ENCODE measurements at places on chromosomes 7 and 10.
A peak's percentile ranks its signal among the peaks of the same experiment; 100 is the strongest.

GRCh38 chr7:55502858-55503440 lies 69.4 kb downstream of the VOPP1 start:
- DNase-seq: no peak

DNA sequence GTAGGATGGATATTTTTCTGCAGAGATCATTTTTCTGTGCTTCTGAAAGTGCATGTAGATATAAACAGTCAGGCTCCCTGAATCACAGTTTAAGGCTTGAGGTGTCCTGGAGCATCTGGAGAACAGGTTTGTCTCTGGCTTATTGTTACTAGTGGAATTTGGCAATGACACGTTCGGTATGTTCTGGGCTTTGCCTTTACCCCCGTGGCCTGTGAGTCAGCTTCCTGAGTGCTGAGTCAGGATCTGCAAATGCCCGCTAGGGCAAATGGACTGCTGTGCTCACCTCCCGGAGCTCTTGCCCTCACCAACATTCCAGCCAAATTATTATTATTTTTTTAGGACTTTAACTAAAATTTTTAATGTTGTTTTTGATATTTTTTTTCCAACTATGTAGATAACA lies 192.5 kb upstream of the PRSS1 start:
- DNase-seq: peak; percentile 91

- DNase-seq: no peak
Observed at GRCh38 chr10:75029420-75029819, 82.0 kb upstream of the SAMD8 start.

- peak; percentile 69 for DNase-seq
Observed at GRCh38 chr10:80453056-80453841, 861 bp upstream of the TSPAN14 start.

- no peak for DNase-seq
Observed at GRCh38 chr7:12315049-12315448, 88.6 kb downstream of the VWDE start.

- no peak for DNase-seq
Observed at GRCh38 chr10:81708929-81709328, 166.1 kb upstream of the NRG3 start.

DNA sequence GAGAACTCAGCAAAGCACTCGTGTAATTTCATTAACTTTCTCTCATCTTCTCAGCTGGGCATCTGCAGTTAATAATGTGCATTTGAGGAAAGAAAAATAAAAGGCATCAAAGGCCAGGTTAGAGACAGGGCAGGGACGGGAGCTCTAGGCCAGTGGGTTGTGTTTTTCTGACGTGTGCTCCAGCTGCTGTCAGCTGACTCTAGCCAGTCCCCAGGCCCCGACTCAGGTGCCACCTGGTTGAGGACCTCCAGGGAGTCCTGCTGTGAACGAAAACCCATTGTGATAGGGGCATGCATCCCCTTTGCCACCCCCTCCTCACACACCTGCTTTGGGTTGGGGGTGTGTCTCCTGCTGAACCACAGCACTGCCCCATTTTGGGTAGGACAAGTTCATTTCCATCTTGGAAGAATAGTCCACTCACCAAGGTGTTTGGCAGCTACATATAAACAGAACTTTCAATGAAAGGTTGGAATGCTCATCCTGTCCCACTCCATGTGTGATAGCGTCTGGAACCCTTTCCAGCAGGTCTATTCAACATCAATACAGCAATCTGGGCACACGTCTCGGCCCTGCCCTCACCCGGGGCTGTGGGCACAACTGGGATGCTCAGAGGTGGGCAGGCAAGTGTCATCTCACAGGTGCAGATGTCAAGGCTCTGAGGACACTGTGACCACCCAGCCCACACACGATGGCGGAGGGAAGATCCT lies 146.1 kb upstream of the FAM20C start:
- DNase-seq: no peak

GRCh38 chr10:91887272-91888076 lies 21.8 kb downstream of the FGFBP3 start:
- no peak for DNase-seq

DNA sequence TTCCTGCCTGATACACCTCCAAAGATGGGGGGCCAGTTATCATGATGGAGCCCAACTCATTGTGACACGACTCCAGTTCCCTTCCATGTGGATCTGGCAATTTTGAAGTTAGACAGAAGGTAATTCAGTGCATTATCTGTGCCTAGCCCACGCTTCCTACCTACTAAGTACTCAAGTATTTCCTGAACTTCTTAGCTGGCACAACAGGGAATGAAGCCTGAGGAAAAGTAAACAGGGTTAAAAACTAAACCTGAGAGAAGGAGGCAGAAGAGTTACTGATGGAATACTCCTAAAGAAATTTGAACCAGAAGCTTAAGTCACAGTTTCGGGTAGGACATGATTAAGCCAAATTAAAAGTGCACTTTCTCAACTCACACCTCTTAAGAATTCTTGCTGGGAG lies 1.1 kb upstream of the SEC31B start:
- DNase-seq: no peak

- DNase-seq: no peak
Observed at GRCh38 chr7:26535483-26536007, 243.9 kb downstream of the SNX10 start.

DNA sequence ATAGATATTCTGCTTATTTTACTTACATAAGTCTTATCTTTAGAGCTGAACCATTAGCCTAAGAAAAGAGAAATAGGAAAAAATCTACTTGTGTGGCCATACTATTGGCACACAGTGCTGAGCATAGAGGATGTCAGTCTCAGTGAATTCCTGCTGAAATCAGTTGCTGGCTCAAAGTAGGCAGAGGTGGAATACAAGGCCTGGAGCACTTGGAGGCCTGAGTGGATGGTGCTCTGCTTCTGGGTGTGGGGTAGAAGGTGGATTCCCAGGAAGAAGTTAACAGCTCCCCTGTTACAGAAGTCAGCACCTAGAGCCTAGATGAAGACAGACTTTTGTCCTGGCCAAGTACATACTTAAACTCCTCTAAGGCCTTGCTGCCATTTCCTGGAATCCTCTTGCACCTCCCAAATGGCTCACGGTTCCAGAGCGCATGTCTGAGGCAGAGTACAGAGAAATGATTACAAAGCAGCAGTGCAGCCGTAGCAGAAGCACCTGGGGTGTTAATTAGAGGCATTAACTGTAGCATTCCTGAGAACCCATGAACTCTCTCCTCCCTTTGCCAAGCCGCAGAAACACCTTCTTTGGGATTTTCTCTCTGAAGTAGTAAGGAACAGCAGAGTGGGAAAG lies 18.0 kb upstream of the XPNPEP1 start:
- no peak for DNase-seq

DNA sequence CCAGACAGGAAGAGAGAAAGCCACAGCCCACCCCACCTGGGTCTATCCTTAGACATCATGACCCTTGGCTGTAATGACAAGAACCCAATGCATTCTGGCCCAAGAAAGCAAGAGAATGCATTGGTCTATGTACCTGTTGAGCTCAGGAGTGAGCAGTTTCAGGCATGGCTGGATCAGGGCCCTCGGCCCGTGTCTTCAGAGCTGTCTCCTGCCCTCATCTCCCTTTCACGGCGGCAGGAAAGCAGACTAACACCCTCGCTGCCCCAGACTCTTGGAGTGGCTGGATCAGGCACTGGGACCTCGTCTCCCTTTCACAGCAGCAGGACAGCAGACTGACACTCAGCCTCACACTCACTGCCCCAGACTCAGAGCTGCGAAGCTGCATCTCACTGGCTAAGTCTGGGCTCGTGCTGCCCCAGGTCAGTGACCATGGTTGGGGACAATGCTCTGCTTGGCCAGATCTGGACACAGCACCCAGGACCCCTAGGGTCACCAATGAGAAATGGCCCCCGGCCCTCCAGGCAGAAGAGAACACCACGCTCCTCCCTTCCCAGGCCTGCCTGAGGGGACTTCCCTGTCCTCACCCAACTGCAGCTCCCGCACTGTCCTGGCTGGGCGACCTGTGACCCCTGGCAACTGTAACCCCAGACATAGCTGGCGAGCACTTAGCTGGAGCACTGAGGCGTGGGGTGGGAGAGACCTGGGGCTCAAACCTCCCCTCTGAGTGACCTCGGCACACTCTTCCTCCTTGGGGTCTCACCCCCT lies 12.9 kb upstream of the PDGFA start:
- no peak for DNase-seq

DNA sequence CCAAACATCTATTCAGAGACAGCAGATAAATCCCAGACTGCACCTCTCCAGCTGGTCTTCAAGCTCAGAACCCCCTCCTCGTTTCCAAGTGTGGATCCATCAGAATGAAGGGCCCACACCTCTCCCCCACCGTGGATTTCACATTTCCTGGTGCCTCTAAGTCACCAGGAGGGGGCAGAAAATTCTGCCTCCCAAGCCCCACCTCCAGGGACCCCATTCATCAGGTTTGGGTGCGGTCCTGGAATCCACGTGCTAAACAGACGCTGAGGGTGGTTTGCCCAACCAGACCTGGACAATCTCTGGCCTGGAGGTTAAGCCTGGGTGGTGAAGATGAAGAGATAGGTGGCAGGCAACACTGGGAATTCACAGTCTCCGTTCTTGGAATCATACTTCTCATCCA lies 92.4 kb downstream of the WDR11 start:
- no peak for DNase-seq

DNA sequence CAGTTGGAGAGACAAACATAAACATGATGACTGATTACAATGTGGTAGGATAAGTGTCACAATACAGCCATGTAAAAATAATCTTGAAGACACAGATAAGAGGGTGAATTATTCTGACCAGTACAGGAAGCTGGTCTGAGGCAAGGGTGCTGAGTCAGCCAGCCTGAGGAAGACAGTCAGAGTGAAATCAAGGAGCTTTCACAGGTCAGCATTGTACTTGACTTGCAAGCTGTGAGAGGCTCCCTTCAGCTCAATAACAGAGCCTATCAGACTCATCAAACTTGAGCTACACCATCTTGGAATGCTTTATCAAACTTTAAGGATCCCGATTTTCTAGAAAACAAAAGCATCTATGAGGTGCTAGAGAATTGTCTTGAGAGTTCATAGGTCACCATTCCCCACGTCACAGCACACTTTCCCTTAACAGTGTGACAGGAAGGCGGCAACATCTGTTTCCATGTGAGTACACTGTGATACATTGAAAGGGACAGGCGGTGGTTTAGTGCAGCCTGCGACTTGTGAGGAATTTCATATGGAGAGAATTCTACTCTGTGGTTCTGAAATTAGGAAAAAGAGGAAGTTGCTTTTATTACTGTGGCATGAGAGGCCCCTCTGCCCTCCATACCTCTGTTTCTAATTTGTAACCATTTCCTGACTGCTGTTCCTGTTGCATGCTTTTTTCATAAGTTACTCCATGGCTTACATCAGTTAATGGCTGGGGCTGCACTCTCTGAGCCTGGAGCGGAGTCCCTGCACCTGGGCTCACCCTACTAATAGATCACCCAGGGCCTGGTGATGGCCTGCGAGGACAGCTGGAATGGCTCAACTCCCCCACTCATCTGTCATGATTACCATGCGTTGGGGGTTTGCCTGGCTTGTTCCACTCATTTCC lies 417.1 kb downstream of the SUGCT start:
- peak; percentile 23 for DNase-seq

GRCh38 chr10:46028584-46029460 lies 1.6 kb downstream of the NCOA4 start:
- DNase-seq: peak; percentile 77

- no peak for DNase-seq
Observed at GRCh38 chr7:1662767-1663166, 7.3 kb upstream of the ELFN1 start.

- DNase-seq: no peak
Observed at GRCh38 chr7:7707806-7708205, 10.6 kb downstream of the RPA3 start.

GRCh38 chr10:35300063-35300699 lies 36.1 kb upstream of the CCNY start:
- DNase-seq: no peak

DNA sequence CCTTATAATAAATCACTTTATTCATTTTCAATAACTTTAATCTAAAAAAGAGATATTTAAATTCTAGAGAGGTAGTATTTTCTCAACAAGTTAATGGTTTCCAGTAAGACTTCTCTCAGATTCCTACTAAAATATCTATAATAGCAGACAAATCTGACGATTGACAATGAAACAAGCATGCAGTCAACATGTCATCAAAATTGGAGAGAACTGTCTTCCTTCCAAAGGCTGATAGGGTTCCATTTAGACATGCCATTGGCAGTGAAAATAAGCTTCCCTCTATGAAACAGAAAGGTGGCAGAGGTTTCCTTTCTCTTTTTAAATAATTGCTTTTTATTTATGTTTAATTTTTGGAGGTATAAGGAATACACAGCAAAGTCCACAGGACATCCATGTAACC lies 217.1 kb downstream of the POM121L12 start:
- no peak for DNase-seq

GRCh38 chr10:78351283-78351682 lies 317.6 kb downstream of the RPS24 start:
- DNase-seq: no peak

- DNase-seq: no peak
Observed at GRCh38 chr7:111840528-111840927, 278.2 kb upstream of the IMMP2L start.

- no peak for DNase-seq
Observed at GRCh38 chr10:63763744-63764143, 242.5 kb downstream of the REEP3 start.

- DNase-seq: no peak
Observed at GRCh38 chr7:151025924-151026671, 1.8 kb upstream of the ATG9B start.

GRCh38 chr7:101124376-101125056 lies 2.4 kb upstream of the SERPINE1 start:
- peak; percentile 81 for DNase-seq

GRCh38 chr7:18831419-18831818 lies 286.0 kb downstream of the TWIST1 start:
- no peak for DNase-seq

DNA sequence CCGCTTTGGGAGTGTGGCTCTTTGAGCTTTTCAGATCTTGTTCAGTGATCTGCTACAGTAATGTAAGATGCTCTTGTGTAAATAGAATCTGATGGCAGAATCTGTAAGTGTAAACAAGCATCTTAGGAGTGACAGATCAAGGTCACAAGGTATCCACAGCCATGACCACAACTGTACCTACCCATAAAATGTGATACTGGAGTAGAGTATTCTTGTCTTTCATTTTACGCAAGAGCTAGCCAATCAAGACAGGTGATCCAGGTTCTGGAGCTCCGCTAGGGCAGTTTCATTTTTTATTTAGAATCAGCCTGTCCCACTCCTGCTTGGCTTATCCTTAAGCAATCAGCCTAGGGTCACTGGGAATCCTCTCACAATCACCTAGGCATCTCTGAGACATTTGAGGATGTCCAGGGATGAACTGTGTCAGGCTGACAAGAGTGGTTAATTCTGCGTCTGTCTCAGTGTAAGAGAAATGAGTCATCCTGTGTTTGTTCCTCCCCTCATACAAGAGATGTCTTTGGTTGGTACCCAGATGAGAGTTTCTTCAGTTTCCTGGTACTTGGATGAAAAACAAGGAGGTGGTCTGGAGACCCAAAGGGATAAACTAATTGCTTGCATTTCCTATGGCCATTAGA lies 13.6 kb downstream of the ZNF138 start:
- DNase-seq: no peak

GRCh38 chr10:58976254-58976653 lies 200.2 kb upstream of the PHYHIPL start:
- no peak for DNase-seq

GRCh38 chr7:80324032-80324431 lies 187.8 kb downstream of the GNAT3 start:
- peak; percentile 92 for DNase-seq

- peak; percentile 64 for DNase-seq
Observed at GRCh38 chr10:36779238-36779846, 346.1 kb upstream of the ANKRD30A start.
